ENCODE measurements at places on chromosomes 7 and 10.

DNA sequence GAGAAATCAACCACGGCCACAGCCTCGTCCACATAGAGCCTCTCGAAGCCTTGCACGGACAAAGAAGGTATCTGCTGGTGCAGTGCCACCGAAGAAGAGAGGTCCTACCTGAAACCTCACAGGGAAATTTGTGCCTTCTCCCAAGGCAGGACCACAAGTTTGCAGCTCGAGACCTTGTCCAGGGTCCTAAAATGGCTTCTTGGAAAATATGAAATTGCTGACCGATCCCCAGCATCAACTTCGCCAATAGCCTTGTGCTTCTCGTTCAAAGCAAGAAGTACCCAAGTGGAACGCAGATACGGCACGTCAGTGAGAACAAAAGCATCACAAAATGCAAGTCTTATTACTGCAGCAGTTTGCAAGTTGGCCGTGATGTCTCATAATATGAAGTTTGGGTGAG is 24.6 kb downstream of the PTPRN2 start:
- DNase-seq: no peak

GRCh38 chr7:39754326-39755120 is 131.2 kb downstream of the RALA start:
- no peak for DNase-seq

GRCh38 chr7:50475340-50475739 is 25.2 kb upstream of the FIGNL1 start:
- DNase-seq: no peak

DNA sequence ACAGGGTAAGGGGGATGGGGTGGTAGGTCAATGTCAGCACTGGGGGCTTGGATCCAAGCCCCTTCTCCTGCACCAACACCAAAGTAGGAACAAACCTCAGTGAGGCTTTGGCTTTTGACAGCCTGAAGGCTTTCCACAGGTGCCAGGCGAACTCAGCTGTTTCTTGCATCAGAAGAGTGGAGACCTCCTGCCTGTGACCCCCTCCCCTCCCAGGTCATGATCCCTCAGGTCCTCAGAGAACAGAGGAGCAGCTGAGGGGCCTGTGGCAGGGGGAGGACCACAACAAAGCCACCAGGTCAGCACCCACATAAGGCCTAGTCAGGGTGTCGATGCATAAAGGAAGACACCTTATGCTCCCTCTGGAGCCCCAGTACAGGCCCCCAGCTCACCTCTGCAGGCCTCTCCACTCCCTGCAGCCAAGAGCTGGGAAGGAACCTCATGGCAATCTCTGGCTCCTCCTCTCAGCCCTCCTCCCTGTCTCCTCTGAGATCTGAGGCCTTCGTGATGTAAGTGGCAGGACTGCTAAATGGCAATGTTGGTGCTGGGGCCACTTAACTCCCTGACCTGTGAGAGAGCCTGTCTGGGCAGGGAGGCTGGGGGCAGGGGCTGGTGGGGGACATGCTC is 19.1 kb upstream of the PRRT4 start:
- no peak for DNase-seq

GRCh38 chr7:1920266-1920681 is 250.2 kb downstream of the ELFN1 start:
- peak; percentile 54 for DNase-seq

- DNase-seq: no peak
Measured at GRCh38 chr10:89921403-89921802, 220.0 kb downstream of the KIF20B start.

DNA sequence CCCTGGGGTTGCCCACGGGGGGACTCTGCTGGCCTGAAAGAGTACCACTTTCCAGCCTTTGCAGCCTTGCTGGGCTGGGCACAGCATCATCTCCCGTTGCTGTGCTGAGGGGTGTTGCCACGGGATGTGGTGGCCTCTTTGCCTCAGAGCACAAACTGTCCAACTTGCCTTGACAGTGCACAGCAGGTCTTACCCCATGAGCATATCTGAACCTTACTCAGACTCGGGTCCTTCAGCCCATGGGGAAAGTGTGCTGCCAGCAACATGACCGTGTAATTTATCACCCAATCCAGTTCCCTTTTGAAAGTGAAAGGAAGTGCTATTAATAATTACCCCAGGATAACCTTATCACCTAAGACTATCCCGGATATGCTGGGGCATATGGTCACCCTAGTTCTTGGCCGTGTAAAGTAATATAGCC is 46.8 kb downstream of the TBXAS1 start:
- no peak for DNase-seq

DNA sequence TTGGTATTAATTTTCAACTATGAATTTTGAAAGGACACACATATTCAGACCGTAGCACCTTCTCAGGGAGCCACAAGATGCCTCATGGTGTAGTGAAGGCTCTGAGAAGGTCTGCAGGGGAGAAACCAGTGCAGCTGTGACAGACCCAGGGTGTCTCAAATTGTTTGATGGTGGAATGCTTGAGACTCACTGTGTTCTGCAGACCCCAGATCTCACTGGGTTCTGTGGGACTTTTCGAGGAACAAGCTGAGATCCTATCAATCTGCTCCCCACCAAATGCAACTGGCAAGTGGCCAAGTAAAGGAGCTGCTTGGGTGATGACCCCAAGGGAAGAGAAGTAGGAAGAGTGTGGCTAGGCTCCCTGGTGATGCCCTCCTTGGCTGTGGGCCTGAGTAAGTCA is 130.5 kb upstream of the UNC5B start:
- DNase-seq: no peak

GRCh38 chr10:76454506-76455140 is 1023.2 kb downstream of the LRMDA start:
- DNase-seq: no peak

DNA sequence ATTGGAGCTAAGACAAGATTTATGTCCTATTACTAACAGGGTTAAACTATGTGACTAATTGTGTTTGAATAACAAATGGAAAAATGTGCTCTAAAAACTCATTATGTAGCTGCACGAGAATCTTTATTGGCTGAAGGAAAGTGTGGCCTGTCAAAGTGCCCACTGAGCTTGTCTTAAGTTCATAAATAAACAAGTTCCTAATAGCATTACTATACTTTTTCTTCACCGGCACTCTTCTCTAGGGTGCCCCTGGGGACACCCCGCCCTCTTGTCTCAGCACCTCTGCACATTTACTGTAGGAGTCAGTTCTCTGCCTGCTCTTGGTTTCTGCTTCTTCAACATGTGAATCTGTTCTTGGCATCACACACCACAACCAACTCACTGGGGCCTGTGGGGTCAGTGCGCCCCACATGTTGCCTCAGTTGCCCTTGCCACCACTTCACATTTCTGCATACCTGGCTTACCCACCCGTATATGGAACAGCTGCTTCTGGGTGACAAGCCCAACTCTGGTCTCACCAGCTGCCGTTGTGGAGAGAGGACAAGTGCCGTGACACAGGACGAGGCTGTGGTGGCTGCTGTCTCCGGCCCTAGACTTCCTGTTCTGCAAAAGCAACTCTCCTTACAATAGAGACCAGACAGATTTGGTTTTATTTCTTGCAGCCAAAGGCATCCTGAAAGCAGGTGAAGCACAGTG is 96.3 kb upstream of the DDC start:
- DNase-seq: peak; percentile 30

DNA sequence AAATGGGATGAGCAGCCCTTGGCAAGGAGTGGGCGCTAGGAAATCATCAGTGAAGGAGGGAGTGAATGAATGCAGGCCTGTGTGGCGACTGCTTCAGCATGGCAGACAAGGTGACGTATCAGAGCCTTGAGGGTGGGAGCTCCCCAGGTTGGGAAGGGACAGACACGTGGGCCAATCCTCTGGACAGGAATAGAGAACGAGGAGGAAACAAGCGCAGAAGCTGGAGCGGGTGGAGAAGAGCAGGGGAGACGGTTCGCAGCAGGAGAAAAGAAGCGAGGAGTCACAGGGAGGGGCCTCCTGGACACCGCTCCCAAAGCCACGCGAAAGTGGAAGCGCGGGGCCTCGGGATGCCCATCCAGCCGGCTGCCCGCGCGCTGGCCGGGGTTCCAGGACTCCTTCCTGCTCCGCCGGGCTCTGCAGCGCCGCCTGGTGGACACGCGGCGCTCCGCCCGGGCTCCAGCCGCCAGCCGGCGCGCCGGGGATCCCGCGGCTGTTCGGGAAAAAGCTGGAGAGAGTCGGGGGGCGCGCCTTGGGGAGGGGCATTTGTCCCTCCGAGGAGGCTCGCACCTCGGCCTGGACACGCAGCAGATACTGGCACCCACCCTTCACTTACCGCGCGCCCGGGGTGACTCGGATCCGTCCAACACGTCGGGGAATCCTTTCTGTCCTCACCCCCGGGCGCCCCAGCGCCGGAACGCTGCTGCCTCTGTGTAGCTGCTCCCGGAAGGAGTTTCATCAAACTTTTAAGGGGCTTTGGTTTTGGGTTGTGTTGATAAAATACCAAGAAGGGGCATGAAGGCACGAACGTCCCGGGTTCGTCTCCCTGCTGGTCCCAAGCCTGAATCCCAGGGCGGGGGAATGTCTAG is 6.3 kb downstream of the ZNF503 start:
- no peak for DNase-seq

GRCh38 chr10:42609872-42610271 is 28.5 kb downstream of the ZNF33B start:
- DNase-seq: no peak

DNA sequence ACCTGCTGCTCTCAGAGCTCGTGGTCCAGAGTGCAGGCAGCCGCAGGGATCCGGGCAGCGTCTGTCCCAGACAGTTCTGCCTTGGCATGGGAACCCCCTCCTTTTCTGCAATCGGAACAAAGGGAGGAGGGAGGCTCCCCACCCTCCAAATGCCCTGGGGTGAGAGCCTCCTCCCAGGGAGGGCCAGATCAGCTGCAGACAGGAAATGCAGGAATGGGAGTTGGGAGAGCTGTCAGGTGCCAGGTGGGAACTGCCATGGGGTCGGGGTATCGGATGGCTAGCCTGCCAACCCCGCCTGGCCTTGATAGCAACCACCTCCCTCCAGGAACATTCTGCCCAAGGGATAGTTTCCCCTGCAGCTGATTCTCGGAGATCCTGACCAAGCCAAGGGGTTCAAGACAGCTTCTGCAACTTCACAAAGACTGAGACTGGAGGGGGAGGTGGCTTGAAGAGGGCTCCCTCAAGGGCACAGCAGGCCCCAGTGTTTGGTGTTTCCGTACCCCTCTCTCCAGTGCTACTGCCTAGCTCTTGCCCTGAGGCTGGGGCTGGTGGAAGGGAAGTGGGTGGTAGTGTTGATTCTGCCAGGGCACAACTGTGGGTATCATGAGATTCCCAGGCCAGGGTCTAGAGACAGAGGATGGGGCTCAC is at the start of gene CALML5:
Gene CALML5 (minus strand): TSS at position 78 of the 648 bp plus-strand sequence. CDS start 132 bp downstream, outside the sequence.
- DNase-seq: no peak

- no peak for DNase-seq
Measured at GRCh38 chr10:25531457-25532061, 356.8 kb downstream of the GPR158 start.

DNA sequence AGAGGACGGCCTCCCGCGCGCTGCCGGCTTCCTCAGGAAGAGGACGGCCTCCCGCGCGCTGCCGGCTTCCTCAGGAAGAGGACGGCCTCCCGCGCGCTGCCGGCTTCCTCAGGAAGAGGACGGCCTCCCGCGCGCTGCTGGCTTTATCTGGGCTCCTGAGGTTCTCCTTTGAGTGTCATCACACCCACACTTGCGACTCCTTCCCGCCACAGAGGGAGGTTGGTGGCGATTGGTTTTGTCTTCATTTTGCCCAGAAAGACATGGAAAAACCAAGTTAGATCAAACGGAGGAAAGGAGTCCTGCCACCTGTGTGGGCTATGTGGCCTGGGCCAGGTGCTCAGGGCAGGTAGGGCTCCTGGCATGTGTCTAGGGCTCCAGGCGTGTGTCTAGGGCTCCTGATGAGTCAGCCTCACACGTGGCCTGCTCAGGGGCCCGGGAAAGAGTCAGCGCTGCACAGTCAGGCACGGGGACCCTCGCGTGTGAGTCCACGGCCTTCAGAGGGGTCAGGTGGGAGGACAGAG is 138.0 kb downstream of the VIPR2 start:
- DNase-seq: no peak

DNA sequence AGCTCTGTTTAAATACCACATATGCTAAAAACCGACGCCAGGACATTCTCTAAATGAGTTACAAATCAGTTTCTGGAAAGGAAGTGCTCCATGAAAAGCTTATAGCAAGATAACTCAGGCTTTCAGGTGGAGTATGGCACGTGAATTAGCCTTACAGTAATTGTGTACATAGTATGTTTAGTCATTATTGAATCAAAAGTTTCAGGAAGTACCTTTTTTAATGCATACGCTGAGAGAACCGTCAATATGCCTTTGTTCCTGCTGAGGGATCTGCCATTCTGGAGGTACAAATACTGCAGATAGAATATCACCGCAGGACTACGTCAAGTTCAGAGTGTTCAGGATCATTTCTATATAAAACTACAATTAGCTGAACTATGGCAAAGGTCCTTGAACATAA is 45.7 kb downstream of the ANKMY2 start:
- no peak for DNase-seq

GRCh38 chr7:101538596-101539459 is 90.3 kb downstream of the MYL10 start:
- DNase-seq: peak; percentile 29

- DNase-seq: no peak
Measured at GRCh38 chr7:121337398-121337797, 8.6 kb downstream of the WNT16 start.

DNA sequence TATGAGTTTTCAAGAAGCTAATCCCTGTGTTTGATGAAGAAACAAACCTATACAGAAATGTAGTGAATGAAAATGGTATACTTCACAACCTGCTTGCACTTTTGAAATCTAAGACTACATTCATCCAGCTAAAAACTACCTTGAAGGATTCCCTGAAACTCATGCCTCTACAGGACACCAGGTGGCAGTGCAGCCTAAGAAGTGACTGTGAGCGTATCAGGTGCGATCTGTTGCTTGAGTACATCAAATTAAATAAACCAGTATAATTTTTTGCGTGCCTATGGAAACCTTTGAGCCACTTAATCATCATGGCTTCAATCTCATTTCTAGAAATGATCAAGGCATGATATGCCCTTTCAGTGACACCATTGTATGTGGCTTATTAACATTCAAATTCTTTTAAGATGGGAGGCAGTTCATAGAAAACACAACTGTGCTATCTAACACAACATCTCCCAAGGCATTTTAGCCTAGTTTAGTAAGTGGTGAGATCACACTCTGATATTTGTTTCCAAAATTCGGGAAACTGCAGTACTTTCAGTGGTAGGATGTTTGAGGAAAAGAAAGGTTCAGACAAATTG is 57.4 kb downstream of the PPP1R17 start:
- peak; percentile 25 for DNase-seq

DNA sequence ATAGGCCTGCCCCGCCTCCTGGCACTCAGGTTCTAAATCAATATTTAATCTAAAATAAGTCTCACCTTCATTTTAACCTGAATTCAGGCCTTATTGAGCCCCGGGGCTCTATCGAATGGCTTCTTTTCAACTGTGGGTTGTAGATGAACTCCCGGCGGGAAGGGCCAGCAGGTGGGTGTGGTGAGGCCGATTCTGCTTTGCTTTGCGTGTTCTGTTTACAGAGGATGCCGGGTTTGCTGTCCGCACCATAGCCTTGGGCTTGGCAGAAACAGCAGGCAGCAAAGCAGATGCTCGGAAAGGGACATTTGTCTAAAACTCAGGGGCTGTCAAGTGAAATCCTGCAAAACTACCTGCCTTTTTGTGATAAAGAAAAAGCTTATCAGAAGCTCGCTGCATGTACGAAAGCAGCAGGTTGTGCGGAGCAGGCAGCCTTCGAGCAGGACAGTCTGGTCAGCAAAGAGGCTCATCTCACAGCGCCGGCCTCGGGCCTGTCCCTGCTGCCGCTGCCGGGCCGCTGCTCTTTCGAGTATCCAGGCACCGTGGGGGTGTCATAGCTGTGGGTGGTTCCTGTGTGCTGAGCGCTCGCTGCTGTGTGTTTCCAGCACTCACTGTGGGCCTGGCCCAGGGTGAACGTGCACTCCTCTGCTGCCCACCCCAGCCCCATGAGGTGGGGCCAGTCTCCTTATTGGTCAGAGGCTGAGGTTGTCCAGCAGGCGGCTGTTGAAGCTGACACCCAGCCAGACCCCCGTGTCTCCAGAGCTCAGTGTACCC is 434.8 kb upstream of the FOXK1 start:
- DNase-seq: no peak
